ENCODE measurements at places on chromosomes 2 and 18. TPM values are rescaled to one million over a fixed set of nuclear protein-coding genes. Genes with fewer than 3 reads are reported as not detected.

GRCh38 chr2:218721488-218721887 lies 10.9 kb downstream of the TTLL4 start:
- no peak for DNase-seq

The TRAPPC12 gene
- 180 TPM for total RNA-seq

DNA sequence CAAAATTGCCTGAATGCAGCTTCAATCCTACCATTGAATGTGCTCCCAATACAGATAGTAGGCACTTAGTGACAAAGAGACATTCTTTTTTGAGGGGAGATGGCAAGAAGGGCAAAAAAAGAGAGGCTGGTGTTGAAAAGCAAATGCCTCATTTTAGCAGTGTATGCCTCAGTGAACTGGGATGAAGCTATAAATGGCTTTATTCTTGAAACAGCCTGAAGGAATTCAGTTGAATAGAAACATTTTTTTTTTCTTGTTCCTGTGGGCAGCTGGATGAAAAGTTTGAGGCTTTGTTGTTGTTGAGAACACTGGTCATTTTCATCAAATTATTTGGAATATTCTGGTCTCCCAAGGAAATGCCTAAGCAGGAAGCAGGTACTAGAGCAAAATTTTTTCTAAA lies 228.9 kb downstream of the RNF144A start:
- DNase-seq: no peak

DNA sequence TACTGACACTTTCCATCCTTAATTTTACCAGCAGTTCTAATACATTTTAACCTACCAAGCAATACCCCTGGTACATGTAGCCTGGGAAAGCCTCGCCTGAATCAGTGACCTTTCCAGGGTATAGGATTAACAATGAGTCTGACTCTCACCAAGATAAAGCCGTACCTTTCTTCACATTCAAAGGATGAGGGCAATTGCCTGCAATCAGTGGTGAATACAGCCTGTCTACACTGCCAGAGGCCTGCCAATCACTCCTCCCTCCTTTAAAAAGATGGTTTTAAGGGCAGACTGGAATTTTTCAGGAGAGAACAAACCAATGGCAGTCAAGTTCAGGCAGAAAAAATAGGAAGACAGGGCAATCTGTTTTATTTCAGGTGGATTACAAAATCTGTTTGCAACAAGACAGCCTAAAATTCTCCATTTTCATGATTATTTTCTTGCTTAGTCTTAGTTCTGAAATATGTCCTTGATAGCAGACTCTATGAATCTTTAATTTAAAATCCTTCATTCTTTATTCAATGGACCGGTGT lies 4.8 kb downstream of the EPHA4 start:
- no peak for DNase-seq

GRCh38 chr2:96832754-96833507 lies 10.9 kb downstream of the ANKRD23 start:
- no peak for DNase-seq

The NOP58 gene
- 161 TPM for total RNA-seq

- no peak for DNase-seq
Measured at GRCh38 chr2:1782514-1782913, 38.2 kb upstream of the PXDN start.

DNA sequence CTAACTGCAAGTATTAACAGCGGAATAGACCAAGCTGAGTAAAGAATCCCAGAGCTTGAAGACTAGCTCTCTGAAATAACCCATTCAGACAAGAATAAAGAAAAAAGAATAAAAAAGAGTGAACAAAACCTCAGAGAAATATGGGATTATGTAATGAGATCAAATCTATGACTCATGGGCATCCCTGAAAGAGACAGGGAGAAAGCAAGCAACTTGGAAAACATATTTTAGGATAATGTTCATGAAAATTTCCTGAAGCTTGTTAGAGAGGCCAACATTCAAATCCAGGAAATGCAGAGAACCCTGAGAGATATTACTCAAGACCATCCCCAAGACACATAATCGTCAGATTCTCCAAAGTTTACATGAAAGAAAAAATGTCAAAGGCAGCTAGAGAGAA lies 17.3 kb downstream of the PFN4 start:
- no peak for DNase-seq

DNA sequence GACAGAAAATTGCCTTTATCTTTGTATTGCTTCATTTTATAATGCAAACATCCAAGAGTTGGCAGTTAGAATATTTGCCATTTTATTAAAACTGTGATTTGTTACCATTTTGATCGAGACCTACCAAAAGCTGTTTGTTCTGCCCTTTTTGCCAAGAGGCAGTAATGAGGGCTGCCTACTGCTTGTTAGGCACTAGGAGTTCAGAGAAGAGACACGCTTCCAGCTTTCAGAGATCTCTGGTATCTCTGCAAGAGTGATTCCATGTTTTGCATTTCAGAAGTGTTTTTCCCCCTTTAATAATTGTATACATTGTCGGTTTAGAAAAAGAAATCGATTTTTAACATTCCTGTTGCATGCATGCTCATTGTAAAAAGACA lies 628 bp downstream of the MRPL30 start:
- no peak for DNase-seq

The SCN2A gene
- total RNA-seq: 1.8 TPM

DNA sequence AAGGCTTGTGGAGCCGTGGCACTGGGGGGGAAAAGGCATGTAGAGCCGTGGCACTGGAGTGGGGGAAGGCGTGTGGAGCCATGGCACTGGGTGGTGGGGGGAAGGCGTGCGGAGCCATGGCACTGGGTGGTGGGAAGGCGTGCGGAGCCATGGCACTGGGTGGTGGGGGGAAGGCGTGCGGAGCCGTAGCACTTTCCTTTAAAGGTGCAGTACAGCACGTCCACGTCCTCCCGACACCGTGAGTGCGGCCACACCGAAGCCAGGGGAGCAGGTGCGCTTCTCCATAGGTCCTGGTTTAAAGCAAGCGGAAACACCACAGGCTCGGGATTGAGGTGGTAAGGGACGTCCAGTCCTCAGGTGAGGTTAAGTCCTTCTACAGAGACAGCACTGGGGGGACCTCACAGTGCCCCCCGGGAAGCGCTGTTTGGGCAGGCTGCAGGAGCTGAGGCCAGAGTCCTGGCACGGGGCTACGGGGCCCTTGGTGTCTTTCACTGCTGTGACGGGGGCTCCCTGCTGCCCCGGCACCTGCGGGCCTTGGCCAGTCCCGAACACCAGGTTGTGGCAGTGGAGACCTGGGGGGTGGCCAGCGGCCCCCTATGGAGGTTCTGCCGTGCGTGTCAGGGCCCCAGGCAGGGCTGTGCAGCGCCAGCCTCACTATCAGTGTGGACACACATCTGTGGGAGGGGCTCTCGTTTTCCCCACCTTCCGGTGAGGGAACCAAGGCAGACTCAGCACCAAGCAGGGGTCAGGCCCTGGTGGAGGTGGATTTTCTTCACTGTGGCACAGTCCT lies 93.0 kb upstream of the CTDP1 start:
- no peak for DNase-seq

DNA sequence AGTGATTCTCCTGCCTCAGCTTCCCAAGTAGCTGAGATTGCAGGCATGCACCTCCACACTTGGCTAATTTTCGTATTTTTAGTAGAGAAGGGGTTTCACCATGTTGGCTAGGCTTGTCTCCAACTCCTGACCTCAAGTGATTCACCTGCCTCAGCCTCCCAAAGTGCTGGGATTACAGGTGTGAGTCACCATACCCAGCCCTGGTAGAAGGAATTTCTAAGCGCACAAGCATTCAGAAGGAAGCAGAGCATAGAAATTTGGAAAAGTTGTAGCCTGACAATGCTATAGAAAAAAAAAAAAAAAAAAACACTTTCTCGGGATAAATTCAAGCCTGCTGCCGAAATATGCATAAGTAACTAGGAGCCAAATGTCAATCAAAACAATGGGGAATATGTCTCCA lies 249.4 kb downstream of the GRB14 start:
- no peak for DNase-seq

DNA sequence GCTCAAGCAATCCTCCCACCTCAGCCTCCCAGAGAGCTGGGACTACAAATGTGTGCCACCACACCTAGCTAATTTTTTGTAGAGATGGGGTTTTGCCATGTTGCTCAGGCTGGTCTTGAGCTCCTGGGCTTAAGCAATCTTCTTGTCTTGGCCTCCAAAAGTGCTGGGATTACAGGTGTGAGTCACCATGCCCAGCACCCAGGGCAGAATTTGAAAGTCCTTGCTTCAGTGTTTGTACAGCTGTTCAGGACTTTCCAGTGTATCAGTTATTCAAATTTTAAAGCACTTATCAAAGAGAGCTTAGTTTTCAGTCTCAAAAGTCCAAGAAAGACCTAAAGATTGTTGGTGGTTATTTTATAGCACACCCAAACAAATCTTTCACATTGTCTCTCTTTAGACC lies 43.6 kb upstream of the VPS54 start:
- no peak for DNase-seq

The CIB4 gene
- not detected for total RNA-seq

The ALK gene
- total RNA-seq: 2.0 TPM

The SYT4 gene
- not detected for total RNA-seq

- DNase-seq: no peak
Measured at GRCh38 chr2:69827796-69828540, 1.5 kb upstream of the GMCL1 start.

DNA sequence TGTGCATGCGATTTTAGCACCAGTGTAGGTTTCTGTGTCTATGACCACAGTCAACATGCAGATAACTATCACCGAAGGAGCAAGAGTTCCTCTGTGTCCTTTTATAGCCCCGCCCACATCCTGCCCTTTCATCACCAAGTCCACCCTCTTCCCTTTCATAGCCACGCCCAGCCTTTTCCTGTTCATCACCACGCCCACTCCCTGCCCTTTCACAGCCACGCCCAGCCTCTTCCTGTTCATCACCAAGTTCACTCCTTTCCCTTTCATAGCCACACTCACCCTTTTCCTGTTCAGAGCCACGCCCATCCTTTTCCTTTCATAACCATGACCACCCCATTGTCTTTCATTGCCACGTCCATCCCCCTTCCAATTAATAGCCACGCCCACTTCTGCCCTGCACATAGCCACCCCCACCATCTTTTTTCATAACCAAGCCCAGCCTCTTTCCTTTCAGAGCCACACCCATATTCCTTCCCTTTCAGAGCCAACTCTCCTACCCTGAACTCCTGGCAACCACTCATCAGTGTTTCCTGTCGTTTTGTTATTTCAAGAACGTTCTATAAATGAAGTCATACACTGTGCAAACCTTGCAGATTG lies 273.9 kb downstream of the MYT1L start:
- no peak for DNase-seq

The MSTN gene
- 1.3 TPM for total RNA-seq

The MALL gene
- 25.3 TPM for total RNA-seq

DNA sequence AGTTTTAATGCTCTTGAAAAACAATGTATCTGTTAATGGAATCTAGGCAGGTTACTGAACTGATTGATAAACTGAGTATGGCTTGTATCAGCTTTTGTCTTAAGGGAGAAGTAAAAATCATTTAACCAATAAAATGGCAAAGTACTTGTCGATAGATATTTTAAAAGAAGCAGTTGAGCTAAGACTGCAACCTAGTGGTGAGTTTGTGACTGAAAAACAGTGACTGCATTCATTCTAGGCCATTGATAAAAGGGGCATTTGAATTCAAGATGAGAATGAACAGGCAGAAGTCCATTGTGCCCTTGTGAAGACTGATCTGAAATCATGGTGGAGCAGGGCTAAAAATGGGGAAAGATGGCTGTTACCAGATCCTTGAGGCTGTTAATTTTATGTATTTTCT lies 59.4 kb upstream of the MSTN start:
- no peak for DNase-seq

- DNase-seq: no peak
Measured at GRCh38 chr2:57510704-57511103, 535.9 kb upstream of the VRK2 start.

DNA sequence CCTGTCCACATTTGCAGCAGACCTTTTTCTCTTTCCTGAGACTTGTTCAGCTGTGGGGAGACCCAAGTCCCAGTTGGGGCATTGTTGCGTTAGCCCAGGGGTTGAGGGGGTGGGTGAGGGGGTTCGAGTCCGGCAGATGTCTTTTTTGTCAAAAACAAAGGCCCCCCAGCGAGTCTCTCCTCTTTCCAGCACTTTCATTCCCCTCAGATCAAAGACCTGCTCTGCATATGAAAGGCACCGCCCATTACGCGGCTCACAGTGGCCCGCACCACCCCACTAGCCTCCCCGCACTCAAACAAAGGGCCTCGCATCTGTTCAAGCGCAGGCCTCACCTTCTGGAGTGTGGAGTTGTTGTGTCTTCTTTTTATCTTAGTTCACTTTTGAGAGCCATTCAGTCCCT lies 25.2 kb downstream of the TRABD2A start:
- DNase-seq: no peak

DNA sequence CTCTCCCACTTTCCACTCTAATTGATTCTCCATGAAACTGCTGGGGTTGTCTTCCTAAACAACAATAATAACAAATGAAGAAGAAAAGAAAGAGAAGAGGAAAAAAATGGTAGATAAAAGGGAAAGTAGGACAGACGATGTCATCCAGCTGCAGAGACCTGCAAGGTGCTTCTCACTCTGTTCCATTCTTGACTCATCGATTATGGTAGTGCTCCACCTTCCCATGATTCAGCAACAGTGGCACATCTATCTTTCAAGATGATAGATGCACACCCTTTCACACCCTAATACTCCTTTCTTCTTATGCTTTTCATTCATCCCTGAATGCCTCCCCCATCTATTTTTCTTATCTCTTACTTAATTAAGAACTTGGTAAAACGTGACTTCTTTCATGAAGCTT lies 610.2 kb downstream of the NR4A2 start:
- DNase-seq: no peak

DNA sequence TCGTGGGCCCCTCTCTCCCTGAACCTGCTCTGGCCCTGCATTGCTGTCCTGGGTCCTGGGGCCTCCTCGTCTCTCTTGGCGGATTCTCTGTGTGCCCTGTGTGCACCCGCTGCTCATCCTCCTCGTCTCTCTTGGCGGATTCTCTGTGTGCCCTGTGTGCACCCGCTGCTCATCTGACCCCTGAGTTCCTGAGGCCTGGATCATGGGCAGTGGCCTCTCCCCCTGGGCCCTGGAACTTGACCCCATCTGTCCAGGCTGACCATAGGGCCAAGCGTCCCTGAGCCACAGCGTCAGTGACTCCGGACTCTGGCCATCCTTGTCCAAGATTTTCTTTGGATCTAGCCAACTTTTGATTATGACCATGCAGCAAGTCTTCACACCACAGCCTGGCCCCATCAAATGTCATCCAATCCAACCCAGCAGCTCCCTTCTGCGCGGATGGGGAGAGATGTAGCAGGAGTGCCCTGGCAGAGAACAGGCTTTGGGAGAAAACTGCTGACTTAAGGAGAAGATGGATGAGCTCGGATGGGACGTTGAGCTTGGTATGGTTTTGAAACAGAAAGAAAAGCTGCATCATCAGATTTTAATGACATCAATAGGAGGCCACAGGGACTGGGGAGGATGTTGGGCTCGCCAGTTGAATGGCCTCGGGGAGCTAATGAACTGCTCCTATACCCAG lies 455.1 kb upstream of the HS6ST1 start:
- no peak for DNase-seq

DNA sequence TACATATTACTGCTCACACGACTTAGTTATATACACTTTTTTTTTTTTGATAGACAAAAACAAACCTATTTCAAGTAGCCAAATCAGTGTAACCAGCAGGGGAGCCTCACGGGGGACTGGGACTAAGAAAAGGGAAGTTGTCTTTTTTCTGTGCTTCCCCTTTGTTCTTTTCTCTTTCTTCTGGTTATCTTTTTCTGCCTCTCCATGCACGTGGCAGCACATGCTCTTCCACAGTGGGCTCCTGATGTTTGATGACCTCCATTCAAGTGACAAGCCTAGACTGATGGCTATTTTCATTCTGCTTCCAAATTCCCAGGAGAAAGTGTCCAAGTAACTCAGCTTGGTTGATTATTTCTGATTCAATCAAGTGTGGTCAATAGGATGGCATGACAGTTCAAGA lies 98.2 kb upstream of the STK39 start:
- DNase-seq: no peak

- DNase-seq: no peak
Measured at GRCh38 chr2:206075113-206075512, 10.9 kb downstream of the INO80D start.

The MC2R gene
- not detected for total RNA-seq

Data from thoracic aorta (tissue), 2 donors.